ENCODE measurements at places on chromosomes 16 and 17.

GRCh38 chr17:44655983-44656710, at the start of gene MEIOC:
Gene MEIOC (plus strand): TSS chr17:44656468. CDS start chr17:44656614, 146 bp downstream.
- no peak for DNase-seq

- DNase-seq, result no peak
Observed at GRCh38 chr16:10181196-10182162, 749 bp downstream of the GRIN2A start.

DNA sequence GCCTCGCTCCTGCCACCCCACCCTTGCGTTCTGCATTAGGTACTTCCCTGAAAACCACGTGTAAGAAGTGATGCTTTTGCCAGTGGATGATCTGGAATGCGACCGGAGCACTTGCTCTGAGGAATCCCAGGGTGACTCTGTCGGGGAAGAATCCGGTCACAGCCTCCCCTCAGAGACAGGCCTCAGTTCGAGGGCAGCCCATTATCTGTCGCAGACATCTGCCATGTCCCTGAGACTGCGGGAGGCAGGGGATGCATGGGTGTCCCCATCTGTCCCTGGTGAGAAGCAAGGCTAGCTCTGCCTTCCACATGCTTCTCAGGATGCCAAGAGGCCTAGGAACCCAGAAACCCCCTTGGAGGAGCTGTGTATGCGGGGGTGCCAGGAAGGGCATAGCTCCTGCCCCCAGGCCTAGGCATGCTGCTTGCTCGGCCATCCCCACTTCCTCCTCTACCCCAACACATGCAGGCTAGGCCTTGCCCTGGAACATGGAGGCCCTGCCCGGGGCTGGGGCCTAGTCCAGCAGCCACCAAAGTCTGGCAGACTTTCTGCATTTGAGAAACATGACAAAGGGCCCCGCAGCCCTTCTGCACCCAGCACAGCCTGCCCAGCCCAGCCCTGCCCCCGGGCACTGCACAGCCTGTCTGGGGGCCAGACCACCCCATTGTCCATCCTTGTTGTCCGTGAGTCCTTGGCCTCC, 20.5 kb downstream of the MNT start:
- no peak for DNase-seq

GRCh38 chr17:48528936-48529682, 1.7 kb downstream of the HOXB1 start:
- DNase-seq, result no peak

GRCh38 chr17:42787266-42787665, 6.9 kb downstream of the WNK4 start:
- no peak for DNase-seq

DNA sequence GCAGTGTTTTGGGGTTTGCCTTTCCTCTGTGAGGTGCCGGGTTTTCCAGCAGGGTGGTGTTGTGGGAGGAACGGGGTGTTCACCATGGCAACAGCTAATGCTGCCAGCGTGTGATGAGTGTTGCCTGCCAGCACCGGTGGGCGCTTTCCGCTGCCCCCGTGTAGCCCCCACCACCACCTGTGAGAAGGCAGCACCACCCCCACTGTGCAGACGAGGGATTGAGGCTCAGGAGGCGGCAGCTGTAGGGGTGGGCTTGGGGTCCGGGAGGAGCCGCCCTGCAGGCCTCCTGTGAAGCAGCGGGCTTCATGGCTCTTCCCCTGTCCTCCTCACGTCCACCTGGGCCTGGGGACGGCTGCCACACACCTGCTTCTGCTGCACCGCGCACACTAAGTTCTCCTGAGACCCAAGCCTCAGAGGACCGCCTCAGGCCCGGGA, 5.2 kb downstream of the RAB40C start:
- no peak for DNase-seq

DNA sequence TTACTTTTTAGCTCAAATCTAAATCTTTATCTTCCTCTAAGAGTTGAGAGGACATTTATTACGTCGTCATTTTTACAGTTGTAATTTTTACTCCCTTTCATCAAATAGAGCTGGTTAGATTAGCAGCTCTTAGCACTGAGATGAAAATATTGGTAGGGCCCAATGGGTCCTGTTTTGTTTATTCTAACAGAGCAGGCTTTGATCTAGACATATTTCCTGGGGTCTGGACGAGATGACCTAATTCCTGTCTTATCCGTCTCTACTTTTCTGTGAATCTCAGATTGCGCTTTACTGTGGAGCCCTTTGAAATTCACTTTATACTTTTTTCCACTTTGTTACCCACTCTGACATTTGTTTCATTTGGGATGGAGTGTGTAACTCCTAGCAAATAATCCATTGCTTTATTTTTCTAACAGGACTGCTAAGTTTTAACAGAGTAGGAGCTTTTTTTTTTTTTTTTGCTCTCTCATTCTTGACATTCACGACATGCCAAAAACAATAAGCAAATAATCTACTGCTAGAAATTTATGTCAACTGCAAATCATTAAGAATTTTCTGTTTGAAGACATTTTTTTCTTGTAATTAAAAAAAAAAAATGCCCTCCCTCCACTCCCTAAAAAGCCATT, 18.5 kb downstream of the SALL1 start:
- DNase-seq, result no peak

- no peak for DNase-seq
Observed at GRCh38 chr17:22203208-22203715, 510.9 kb downstream of the KCNJ18 start.

DNA sequence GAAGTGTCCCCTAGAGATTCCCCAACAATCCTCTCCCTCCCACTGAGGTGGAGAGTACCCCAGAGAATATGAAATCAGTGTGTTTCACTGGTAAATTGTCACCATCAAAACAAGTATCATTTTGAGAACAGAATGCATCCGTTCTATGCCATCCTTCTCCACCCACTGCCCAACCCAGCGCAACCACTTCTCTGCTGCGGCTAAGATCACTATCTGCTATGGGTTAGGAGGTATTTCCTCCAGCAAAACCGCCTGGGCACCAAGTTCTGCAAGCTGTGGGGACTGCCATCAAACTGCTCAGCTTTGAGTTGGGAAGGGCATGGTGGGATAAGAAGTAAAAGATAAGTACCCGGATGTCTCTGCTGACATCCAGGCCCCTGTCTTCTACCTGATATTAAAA, 24.4 kb downstream of the CNTNAP1 start:
- no peak for DNase-seq

- DNase-seq, result no peak
Observed at GRCh38 chr16:27492588-27492979, 57.1 kb downstream of the GTF3C1 start.

DNA sequence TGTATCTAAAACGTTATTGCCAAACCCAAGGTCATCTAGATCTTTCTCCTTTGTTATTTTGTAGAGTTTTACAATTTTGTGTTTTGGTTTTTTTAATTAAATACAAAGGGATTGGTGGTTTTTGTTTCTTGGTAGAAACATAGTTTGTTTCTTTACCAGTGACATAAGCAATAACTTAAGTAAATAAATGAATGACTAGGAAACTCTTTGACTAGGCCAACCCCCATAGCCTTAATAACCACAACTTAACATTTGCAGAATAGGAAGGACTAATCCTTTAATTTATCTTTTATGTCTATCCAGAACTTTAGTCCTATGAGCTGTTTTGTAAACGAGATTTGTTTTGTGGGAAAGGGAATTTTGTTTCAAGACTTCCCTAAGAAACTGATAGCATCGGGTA, 162.5 kb downstream of the PRKCA start:
- no peak for DNase-seq

GRCh38 chr16:57131351-57131970, 39.1 kb downstream of the CPNE2 start:
- no peak for DNase-seq

DNA sequence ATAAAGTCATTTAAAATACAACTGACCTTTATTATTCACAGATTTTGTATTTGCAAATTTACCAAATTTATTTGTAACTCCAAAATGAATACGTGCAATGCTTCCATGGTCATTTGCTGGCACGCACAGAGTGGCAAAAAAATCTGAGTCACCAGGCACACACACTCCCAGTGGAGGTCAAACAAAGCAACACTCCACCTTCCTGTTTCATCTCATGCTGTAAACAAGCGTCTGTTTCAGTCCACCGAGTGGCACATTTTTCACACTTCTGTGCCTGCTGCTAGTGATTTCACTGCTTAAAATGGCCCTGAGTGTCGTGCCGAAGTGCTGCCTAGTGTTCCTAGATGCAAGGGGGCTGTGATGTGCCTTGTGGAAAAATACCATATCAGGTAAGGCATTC, 17.8 kb upstream of the ITGAE start:
- no peak for DNase-seq

DNA sequence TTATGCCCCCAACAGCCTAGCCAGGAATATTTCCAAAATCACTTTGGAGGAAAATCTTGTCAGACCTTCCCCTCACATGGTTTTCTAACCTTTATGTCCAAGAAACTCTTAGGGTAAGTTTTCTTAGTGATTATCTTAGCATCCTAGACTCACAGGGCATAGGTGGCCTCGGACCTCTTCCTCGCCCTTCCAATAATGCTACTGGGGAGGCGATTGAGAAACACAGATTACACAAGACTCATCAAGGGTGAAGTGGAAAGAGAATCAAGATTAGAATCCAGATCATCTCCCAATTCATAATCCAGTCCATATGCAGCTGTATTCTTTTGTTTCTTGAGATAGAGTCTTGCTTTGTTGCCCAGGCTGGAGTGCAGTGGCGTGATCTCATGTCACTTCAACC, 358.4 kb upstream of the CDH5 start:
- no peak for DNase-seq

- no peak for DNase-seq
Observed at GRCh38 chr16:53949715-53950410, 245.9 kb downstream of the FTO start.
